Stimulated activated CD8-positive, alpha-beta memory T cell treated with anti-CD3 and anti-CD28 coated beads, Interleukin-7, amount 100 ng/mL, for 1 hour (primary cell): ENCODE measurements at places on chromosomes 6 and 20.

DNA sequence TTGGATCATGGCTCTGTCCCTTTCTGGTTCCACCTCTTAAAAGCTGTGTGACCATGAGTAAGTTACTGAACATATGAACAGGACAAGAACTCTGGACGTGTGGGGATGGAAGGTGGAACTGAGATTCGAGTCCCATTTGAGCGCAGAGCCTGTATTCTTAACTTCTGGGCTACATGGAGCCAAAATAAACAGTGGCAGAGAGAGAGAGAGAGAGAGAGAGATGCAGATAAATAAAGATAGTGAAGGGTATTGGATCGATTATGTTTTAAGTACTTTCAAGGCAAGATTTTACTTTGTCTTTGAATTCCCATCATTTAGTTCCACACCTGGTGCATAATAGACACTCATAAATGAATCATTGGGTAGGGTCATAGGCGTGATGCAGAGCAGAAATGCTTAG lies 39.7 kb downstream of the SLC35D3 start:
- no peak for DNase-seq

- DNase-seq: no peak
These were observed 306.2 kb downstream of the SYNE1 start for GRCh38 chr6:152330961-152331360.

DNA sequence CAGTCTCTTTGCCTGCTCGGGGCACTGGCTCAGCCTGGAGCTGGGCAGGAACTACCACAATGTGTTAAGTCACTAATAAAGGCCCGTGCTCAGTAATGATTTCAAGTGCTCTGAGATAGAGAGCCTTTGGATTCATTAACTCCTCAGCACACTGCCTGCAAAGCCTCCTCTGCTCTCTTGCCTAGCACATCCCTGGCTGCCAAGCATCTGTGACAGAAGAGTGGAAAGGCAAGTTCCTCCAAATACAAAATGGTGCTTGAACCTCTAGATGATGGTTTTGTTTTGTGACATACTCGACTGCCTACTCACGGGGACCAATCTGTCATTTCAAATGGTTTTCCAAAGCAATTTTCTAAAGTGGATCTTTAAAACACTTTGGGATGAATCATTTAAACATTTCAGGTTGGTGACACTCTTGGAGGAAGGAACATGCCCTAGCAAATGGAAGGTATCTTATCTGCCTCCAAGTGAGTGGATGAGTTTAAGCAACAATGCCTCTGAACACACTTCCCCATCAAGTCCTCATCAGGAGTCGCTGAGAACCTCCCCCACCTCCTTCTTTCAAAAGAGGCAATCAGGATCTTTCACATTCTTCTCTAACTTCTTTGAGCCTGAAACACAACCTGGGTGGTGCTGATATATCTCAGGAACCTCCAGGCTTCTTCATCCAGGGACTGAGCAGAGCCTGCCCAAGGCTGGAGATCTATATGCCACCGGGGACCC lies 35.8 kb downstream of the METTL24 start:
- DNase-seq: no peak

GRCh38 chr6:157089258-157089657 lies 234.1 kb downstream of the TMEM242 start:
- DNase-seq: no peak

DNA sequence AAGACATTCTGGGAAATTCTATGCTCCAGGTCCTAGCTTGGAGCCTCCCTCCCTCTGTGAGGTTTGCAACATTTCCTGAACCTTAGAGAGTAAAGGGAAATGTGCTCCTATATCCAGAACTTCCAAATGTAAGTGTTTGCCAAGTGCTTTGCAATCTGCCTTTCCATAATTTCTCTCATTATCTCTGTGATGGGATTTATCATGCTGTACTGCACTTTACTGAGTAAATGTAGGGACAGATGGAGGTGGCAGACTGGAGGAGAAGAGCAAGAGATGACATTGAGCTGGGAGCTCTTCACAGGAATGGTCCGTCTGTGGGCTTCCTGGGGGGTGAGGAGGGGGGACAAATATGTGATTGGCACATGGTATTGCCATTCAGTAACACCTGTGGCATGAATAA lies 184.3 kb downstream of the SOX4 start:
- no peak for DNase-seq

DNA sequence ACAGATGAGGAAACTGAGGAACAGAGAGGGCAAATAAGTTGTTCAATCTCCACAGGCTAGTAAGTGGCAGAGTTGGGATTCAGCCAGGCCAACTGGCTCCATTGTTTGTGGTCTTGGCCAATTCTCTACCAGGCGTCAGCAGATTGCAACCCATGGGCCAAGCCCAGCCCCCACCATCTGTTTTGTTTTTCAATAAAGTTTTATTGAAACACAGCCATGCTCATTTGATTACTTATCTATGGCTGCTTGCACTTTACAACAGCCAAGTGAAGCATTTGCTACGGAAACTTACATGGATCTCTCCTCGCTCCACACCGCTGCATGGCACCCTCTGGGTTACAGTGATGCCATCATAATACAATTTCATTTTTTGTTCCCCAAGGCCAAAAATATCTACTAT lies 90.8 kb downstream of the ZNF217 start:
- DNase-seq: no peak

GRCh38 chr20:9496155-9496554 lies 18.2 kb upstream of the LAMP5 start:
- DNase-seq: no peak

GRCh38 chr6:134375220-134375580 lies 57.3 kb upstream of the SGK1 start:
- no peak for DNase-seq

- no peak for DNase-seq
These were observed 910.9 kb upstream of the MAP3K7 start for GRCh38 chr6:91497770-91498169.

DNA sequence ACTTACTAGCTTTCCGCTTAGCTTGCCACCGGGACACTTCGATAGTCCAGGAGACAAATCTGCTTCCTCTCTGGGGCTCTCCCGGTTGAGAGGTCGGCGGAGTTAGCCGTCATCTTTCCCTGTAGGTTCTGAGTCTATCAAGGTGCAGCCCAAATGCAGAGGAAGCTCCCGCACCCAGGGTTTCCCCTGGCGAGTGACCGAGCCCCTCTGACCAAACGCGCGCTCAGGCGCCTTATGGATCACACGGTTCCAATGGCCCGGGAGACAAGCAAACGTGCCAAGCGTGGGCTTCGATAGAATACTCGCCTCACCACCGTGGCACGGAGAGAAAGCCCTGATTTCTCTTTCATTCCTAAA lies 15.8 kb upstream of the FOXC1 start:
- DNase-seq: no peak

GRCh38 chr6:109304284-109305015 lies 77.8 kb downstream of the CD164 start:
- no peak for DNase-seq

DNA sequence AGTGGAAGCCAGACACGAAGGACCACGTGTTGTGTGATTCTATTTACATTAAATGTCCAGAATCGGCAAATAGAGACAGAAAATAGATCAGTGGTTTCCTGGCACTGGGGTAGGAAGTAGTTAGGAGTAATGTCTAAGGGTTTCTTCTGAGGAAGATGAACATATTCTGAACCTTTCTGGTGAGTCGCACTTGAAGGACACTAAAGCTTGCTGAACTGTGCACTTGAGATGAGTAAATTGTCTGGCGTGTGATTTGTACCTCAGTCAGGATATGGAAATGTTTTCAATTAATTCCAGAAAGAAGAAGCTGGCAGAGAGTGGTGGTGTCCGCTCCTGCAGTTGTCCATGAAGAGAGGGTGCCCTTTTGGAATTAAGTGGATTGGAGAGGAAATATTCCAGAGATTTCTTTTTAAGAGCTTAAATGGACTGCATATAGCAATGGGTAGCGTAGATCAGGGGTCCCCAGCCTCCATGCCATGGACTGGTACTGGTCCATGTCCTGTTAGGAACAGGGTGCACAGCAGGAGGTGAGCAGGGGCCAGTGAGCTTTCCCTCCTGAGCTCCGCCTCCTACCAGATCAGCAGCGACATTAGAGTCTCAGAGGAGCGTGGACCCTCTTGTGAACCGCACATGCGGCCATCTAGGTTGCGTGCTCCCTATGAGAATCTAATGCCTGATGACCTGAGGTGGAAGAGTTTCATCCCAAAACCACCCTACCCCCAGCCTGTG lies 12.4 kb upstream of the KIF25 start:
- DNase-seq: no peak

- no peak for DNase-seq
These were observed 241.8 kb downstream of the BCKDHB start for GRCh38 chr6:80348263-80348662.

- DNase-seq: no peak
These were observed 136.4 kb upstream of the ARMC2 start for GRCh38 chr6:108711826-108712225.
